ENCODE measurements at places on chromosomes 7 and 10.

GRCh38 chr7:22945584-22945983 lies 68.3 kb downstream of the HYCC1 start:
- no peak for DNase-seq

GRCh38 chr7:109460296-109460695 lies 890.6 kb downstream of the DNAJB9 start:
- DNase-seq: no peak

- no peak for DNase-seq
Measured at GRCh38 chr7:77687747-77688144, 8.5 kb upstream of the RSBN1L start.

GRCh38 chr7:47194516-47195057 lies 387.3 kb downstream of the TNS3 start:
- DNase-seq: no peak

GRCh38 chr10:88946200-88946599 lies 6.4 kb downstream of the ACTA2 start:
- DNase-seq: no peak

DNA sequence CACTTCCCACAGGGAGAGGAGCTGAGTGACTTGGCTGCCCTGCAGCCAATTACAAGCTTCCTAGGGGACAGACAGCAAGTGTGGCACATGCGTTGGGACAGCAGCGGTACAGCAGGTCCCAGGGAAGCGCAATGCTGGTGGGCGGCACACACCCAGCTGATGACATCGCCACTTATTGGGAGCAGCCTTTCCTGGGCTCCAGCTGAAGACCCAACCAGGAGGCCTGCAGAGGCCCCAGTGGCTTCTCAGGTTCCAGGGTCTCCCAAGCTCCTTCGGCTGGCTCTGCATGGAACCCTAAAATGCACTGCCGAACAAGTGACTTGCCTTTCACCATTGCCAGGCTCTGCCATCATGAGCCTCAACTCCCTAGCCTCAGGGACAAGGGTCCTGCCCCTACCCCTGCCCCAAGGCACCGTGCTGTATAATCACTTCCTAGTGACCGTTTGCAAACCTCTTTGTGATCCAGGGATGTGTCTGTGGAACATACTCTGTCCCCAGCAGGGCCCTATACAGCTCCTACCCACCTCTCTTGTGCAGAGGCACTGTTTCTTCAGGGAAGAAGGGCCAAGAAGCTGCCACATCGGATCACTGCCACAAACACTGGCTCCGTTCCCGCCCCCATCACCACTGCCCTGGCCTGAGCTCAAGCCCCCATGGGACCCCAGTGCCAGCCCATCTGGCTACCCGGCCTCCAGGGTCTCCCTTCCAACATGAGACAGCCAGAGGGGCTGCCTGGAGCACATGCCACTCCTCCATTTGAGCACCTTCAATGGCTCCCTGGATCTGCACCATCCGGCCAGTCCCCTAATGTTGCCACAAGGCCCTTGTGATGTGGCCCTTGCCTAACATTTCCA lies 19.3 kb upstream of the SLIT1 start:
- no peak for DNase-seq

DNA sequence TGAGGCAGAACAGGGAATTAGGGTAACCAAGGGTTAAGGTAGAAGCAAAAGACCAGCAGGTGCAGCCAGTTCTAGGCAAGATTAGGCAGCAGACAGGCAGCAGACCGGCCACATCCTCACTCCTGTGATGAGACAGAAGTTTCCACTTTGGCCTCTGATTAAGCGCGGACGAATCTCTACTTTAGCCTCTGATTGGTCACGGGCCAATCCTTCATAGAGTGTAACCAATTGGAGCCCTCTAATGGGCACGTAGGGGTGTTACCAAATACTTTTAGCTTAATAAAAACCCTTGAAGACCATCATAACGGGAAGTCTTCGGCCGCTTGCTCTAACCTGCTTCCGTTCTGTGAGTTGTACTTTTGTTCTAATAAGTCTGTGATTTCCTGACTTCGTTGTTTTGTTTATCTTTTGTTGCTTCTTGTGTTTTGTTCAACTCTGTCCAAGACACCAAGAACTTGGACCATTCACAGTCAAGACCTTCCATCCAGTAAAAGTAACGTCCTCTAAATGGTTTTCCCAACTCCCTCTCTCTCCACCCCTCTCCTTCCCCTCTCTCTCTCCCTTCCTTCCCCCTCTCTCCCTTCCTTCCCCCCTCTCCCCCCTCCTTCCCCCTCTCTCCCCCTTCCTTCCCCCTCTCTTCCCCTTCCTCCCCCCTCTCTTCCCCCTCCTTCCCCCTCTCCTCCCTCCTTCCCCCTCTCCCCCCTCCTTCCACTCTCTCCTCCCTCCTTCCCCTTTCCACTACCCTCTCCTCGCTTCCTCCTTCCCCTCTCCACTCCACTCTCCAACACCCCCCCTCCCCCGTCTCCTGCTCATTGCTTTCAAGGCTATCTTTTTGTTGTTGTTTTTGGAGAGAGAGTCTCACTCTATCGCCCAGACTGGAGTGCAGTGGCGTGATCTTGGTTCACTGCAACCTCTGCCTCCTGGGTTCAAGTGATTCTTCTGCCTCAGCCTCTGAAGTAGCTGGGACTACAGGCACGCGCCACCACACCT lies 13.2 kb upstream of the MALSU1 start:
- no peak for DNase-seq

DNA sequence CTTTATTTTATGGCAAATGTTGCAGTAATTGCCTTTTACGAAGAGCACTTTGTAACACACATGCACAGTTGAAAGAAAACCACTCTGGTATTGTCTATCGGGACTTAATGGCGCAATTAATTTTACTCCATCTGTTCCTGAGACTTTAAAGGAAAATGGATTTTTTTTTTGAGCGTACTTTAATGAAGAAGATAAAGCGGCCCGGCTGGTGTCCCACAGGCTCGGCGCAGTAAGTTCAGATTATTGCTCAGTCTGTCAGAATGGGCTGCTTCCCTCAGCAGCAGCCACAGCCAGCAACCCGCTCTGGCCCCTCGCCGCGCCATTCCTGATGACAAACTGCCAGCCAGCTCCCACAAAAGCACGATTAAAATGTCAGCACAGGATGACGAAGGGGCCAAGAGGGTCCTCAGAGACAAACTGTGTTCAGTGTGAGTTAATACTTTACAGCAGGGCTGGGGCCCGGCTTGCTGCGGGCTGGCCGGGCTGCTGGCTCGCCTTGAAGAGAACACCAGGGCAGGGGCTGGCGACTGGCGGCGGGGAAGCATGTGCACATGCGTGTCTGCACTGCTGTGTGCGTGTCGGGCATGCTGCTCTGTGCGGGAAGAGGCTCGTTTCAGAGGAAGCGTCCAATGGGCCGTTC lies 501.0 kb upstream of the GALNT17 start:
- no peak for DNase-seq

- DNase-seq: no peak
Measured at GRCh38 chr7:130838738-130839137, 104.7 kb upstream of the KLF14 start.

DNA sequence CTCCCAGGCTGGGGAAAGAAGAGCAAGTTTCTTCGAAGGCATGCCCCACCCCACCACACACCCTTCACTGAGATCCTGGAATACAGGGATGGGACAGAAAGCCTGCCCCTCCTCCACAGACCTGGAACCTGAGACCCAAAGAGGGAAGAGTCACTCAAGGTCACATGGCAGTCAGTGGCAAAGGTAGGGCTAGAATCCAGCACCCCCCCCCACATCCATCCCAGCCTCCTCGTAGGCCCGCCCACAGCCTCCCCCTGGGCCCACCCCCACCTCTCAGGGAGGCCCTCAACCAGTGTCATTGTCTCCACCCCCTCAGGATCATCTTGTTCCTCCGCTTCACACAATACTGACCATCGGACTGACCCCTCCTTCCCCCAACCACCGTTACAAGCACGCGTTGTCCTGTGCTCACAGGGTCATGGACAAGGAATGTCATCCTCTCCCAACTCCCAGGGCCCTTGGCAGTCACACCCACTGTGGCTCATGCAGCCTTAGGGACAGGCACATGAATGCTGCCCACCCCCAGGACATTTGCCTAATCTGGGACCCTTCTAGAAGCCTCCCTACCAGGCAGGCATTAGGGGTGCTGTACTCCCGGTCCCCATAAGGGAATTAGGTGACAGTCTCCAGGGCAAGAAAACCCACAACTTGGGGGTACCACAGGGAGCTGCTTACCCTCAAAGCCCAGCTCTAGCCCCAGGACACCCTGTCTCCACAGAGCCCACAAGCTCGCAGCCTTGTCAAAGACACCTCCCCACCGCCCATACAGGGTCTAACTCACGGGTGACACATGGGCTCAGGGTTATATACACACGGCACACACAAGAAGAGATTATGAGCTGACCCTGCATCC lies 1.4 kb downstream of the KCNH2 start:
- no peak for DNase-seq

DNA sequence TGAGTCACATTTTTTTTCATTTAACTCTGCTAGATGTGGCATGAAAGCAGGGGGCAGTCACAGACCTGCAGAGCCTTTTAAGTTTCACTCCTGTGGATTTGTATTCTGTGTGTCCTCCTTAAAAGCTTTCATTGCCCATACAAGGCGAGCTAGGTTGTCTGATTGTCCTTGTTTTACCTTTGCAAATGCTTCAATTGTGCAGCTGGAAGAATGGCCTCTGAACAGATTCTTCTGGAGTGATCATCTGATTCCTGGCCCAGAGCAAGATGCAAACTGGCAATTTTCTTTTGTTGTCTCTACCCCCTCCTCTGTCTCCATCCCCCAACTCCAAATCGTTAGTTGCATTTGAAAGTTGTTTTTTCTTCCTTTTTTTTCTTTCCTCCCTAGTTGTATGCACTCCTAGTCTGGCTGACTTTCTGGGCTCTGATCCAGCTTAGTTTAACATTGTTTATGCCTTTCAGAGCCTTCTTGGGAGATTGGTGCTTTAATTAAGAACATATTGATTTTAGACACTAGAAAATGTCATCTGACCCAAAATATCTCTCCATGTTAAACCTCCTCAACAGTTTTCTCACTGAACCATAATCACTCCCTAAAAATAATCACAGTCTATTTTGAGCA lies 150.2 kb downstream of the REEP3 start:
- no peak for DNase-seq

DNA sequence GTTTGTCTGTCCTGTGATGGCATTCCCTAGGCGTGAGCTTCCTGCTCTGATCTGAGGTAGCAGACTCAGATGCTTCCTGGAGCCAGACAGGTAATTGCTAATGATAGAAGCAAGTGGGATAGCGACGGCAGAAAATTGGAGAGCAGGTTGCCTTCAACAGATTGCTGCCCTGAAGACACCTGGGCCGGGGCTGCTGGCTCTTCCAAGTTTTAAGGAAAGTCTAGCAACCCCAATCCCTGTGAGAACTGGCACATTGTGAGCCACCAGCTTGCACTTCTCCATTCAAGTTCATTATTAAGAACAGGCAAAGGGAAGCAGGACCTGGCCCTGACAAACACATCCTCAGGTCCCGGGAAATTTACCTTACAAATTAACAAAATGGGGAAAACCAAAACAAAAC lies 50.8 kb downstream of the ITPRID1 start:
- no peak for DNase-seq

DNA sequence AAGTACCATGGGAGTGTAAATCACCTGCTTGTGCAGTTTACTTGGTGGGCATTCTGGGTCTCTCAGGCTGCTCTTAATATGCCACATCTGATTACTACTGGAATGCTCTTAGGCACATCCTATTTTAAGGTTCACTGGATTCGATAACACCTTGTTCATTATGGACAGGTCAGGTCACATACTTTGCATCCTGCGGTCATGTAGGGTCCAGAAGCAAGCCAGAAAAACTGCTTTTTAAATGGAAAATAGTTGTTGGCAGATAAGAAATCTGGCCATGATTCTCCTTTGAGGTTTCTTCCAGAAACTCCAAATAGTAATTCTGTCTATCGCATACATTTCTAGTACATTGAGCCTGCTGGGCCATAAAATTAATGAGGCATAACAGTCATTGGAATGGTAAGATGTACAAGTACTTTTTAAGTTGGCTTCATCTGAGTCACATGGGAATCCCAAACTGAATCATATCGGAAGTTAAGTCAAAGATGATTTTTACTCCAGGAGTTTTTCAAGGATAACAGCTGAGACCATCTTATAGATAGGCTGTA lies 371.9 kb downstream of the LRRTM3 start:
- DNase-seq: no peak

DNA sequence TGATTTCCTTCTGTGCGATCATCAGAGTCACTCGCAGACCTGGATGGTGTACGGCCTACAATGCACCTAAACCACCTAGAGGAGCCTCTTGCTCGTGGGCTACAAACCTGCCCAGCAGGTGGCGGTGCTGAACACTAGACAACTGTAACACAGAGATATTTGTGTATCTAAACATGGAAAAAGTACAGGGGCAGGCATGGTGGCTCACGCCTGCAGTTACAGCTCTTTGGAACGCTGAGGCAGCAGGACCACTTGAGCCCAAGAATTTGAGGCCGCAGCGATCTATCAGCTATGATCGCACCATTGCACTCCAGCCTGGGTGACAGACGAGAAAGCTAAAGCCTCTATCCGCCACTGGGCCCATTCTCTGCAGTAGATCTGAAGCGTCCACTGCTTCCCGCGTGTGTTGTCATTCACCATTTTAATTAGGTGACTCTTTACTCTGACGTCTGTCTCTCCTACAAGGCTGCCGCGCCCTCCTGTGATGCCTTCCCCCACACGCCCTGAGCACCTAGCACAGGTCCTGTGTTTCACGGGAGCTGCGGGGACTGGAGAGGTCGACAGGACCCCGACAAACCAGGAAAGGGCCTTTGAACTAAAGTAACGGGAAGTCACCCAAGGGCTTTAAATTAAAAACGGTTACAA lies 774 bp downstream of the TUBGCP2 start:
- peak; percentile 58 for DNase-seq

DNA sequence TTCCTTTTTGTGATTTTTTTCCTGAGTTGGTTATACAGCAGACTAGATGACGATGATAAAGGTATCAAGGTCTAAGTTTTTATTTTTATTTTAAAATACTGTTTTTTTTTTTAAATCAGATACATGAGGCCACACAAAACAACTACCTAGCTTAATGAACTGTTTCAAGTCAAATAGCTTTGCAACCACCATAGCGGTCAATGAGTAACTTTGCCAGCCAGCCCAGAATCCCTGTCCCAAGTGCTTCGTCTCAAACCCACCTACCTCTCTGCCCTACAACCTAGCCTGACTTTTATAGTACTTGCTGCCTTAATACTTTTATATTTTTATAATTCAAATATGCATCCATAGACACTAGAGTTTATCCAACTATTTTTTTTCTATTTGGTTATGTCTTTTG lies 676.5 kb downstream of the NRG3 start:
- no peak for DNase-seq

- no peak for DNase-seq
Measured at GRCh38 chr10:24115403-24115802, 93.5 kb upstream of the KIAA1217 start.

- no peak for DNase-seq
Measured at GRCh38 chr10:37976880-37977203, 395 bp upstream of the ZNF25 start.

Measured in caudate nucleus (tissue), 63 donors.